CD8-positive, alpha-beta memory T cell (primary cell): ENCODE measurements at places on chromosomes 5 and 9. TPM values are rescaled to one million over a fixed set of nuclear protein-coding genes. Genes with fewer than 3 reads are reported as not detected.

- DNase-seq = no peak
Observed at GRCh38 chr5:1318659-1319251, 23.9 kb upstream of the TERT start.

DNA sequence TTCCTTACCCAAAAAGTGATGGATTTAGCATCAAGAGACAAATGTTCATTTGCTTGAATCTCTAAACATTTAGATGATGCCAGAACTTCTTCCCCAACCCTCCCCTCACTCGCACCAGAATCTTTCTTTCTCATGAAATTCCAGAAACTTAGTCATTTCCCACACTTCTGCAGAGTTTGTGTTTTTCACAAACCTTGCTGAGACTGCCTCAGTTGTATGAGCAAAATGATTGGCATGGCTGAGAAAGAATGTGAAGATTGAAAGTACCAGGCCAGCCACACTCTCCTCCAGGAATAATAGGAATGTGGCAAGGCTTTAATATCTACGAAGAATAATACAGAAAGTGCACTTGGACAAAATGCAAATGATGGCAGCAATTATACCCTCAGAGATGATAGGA lies 428.3 kb upstream of the CDH6 start:
- DNase-seq = no peak

DNA sequence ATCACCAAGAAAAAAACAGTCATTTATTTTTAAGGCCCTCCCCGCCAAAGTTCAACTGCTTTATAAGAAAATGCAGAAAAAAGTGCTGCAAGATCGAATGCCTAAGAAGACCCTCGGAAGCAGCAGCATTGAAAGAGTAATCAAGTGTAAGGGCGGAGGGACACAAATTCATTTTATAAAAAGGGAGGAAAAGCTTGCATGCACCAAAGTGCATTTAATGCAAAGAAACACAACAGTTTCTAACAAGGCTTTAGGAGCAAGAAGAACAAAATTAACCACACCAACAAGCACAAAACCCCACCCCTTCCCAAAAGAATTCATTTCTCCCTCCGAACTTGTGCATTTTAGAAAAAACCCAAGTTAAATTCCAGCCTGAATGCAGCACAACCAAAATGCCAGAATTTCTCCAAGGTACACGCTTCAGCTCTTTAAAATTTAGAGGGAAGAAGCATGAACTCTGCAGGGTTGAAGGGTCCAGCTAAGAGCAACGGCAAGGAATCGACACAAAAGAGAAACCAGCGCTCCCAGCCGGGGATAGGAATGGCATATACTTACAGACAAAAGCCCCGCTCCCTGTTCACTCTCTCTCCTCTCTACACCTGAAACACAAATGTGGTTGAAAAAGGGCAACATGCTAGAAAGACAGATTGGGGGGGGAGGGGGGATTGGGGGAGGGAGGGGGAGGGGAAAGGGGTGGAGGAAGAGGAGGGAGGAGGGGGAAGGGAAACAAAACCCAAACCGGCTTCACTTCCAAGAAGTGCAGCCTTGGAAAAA lies at the start of gene NREP:
TSS of gene NREP (minus strand) at position 614 of the 774 bp plus-strand sequence. CDS start 1,422 bp downstream, outside the sequence.
- no peak for DNase-seq

DNA sequence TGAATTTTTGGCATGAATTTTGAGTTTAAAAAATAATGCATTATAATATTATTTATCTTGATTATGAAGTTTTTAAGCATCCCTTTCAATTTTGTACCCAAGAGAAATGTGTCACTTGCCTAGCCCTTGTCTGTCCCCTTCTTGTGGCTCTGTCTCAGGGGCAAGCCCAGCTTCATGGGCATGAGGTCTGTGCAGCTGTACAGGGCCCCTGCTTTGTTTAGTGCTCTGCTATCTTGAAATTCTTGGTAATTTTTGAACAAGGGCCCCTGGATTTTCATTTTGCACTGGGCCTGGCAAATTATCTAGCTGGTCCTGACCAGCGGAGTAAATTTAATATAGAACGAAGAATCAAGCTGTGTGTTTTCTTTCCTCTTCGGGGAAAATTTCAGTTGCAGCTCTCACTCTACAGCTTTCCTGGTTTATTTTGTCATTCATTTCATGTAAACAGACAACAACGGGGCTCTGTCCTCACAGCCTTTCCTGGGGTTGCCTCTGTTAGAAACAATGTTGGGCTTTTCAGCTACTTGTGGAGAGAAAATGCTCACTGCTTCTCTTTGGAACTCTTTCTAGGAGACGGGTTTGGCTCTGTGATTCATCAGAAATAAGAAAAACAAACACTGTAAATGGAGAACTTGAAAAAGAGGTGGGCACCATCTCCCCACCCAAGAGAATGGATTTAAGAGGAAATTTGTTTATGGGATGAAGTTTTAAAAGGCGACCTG lies 41.1 kb downstream of the LIX1 start:
- no peak for DNase-seq

The ZNF454 gene
- total RNA-seq = not detected

The ADCY2 gene
- not detected for total RNA-seq
